NCI-H1694 (cell line): ENCODE measurements at places on chromosomes 12 and 14.

DNA sequence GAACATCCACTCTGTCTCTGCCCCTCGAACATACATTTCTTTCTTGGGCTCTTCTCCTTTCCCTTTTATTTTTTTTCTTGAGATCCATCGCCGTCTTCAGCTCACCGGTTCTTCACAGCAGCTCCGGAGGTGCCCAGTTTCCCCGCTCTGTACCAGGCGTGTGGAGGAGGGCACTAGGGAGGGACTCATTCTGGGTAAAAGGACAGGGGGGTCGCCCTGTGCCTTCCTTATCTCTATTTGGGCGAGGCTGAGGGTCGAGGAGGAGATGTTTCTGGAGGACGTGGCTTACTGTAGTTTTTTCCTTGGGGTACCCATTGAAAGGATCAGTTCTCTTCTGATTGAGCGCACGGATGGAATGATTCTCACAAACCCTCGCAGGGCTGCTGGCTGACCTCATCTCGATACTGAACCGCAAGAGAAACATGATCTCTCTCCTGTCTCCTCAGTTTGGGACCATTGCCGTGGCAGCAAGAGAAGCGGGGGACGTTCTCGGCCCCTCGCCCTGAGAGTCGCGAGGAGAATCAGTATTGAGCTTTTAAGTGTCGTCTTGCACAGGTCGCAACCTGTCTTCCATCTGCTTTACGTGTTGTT, 386 bp downstream of the LIN52 start:
- no peak for DNase-seq

DNA sequence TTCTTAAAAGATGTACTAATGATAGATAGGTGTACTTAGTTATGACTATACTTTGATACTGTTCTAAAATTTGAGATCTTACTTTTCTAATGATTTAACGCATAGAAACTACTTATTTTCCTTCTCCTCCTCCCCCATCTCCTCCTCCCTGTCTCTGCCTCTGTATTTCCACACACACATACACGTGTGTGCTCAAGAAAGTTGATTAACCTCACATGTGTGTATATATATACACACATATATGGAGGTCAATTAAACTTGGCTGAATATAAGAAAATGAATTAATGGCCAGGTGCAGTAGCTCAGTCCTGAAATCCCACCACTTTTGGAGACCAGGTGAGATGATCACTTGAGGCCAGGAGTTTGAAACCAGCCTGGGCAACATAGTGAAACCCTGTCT, 362.7 kb upstream of the SYT1 start:
- DNase-seq = no peak

GRCh38 chr12:6644903-6645302, 2.3 kb downstream of the ACRBP start:
- peak; percentile 12 for DNase-seq

- DNase-seq = no peak
Observed at GRCh38 chr12:26239852-26240815, 44.8 kb downstream of the SSPN start.
